ENCODE measurements at places on chromosomes 6 and 20.

- no peak for DNase-seq
Measured at GRCh38 chr6:13924949-13925881, at the start of gene RNF182. TSS of gene RNF182 (plus strand) at chr6:13924952. CDS start at chr6:13977120, 52,168 bp downstream.

- no peak for DNase-seq
Measured at GRCh38 chr6:156848533-156848932, 71.4 kb downstream of the ARID1B start.

- DNase-seq, result no peak
Measured at GRCh38 chr20:60271597-60271996, 313.4 kb downstream of the CDH26 start.

DNA sequence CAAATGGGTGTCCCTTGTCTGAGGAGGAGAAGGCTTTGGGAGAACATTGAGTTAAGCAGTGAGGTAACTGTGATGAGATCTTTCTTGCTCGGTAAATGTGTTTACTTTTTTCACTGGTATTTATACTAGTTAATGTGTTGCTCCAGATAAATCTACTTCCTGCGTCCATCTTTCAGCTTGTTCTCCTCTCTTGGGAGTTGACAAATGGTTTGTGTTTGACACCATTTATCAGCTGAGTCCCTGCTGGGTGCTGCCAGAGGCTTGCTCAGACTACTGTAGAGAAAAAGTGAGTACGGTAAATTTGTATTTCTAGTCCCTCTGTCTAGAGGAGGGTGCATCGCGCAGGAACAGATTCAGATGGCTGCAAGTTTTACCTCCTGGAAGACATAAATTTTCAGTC is 8.3 kb upstream of the PRDM1 start:
- no peak for DNase-seq

GRCh38 chr6:119129968-119130484 is 51.6 kb upstream of the FAM184A start:
- DNase-seq, result no peak

- peak; percentile 5 for DNase-seq
Measured at GRCh38 chr20:5621305-5621704, 128.9 kb upstream of the SHLD1 start.

DNA sequence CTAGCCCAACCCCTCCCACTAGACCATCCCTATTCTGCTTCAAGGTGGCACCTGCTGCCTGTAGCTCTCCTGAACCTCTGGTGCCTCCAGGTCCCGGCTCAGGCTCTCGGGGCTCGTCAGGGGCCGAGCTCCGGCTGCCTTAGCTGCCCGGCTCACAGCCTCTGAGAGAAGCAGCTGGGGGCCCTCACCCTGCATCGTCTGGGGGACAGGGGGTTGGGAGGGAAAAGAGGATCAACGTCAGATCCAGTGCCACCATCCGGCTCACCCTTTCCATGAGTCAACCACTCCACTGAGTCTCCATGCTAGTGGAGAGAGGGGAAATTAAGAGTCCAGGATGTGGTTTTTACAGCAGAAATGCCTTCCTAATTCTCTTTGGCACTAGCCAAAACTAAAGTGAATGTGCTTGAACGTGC is 13.0 kb downstream of the BAG6 start:
- no peak for DNase-seq

DNA sequence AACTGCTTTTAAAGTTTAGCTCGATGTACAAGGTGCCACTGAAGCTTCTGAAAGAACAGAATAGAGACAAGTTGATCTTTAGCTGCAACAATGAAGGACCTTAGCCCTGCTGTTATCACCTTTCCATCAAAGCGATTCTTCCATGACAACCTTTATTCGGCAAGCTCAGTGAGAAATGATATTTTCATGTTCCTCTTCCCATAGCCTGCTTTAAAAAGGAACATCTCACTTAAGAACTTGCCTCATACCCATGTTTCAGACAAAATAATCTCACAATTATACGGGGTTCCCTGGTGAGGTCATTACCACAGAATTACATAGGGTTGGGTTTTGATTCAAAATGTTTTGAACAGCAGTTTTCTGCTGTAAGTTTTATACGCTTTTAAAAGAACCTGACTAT is 264.2 kb downstream of the THBS2 start:
- no peak for DNase-seq

GRCh38 chr6:146957181-146958093 is 246.8 kb upstream of the STXBP5 start:
- DNase-seq, result peak; percentile 35

- no peak for DNase-seq
Measured at GRCh38 chr6:20366082-20366830, 35.4 kb upstream of the E2F3 start.

DNA sequence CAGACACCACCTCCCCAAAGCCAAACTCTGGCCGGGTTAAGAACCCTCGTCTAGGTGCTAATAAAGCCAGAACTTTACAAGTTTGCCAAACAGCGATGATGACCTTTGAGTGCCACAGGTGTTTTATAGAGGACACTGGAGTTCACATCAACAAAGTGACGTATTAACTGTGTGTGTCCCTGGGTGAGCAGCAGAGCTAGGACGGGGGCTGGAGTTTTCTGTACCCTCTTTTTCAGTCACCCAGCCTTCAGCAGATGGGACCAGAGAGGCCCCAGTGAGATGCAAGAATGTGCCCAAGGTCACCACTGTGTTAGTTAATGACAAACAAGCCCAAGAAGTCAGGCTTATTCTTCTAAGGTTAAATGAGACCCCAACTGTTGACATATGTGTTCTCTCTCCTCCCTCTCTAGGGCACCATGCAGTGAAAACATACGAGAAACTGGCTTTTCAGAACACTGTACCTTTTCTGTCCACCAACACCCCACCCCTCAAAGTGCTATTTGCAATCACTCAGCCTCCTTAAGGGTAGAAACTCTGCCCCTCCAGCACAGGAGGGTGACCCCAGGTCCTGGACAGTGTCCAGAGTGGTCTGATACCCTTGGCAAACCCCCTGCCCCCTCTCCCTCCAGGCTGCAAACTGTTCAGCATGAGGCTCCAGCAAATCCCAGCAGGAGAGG is 5.2 kb downstream of the SDC4 start:
- no peak for DNase-seq

- DNase-seq, result no peak
Measured at GRCh38 chr6:160461641-160462040, 113.5 kb downstream of the SLC22A3 start.

GRCh38 chr6:22236626-22237414 is 60.0 kb downstream of the PRL start:
- DNase-seq, result no peak

DNA sequence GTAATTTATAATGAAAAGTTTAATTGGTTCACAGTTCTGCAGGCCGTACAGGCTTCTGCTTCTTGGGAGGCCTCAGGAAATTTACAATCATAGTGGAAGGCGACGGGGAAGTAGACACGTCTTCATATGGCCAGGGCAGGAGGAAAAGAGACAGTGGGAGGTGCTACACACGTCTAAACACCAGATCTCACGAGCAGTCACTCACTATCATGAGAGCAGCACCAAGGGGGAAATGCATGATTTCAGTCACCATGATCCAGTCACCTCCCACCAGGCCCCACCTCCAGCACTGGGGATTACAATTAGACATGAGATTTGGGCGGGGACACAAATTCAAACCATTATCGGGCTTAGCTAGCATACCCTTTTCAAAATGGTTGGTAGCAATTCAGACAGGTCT is 41.2 kb downstream of the EIF2S2 start:
- DNase-seq, result no peak

- no peak for DNase-seq
Measured at GRCh38 chr20:57959589-57959988, 249.8 kb upstream of the PMEPA1 start.

GRCh38 chr6:85911067-85911466 is 268.4 kb upstream of the SYNCRIP start:
- DNase-seq, result no peak

- no peak for DNase-seq
Measured at GRCh38 chr6:17850281-17850680, 137.2 kb downstream of the KIF13A start.

DNA sequence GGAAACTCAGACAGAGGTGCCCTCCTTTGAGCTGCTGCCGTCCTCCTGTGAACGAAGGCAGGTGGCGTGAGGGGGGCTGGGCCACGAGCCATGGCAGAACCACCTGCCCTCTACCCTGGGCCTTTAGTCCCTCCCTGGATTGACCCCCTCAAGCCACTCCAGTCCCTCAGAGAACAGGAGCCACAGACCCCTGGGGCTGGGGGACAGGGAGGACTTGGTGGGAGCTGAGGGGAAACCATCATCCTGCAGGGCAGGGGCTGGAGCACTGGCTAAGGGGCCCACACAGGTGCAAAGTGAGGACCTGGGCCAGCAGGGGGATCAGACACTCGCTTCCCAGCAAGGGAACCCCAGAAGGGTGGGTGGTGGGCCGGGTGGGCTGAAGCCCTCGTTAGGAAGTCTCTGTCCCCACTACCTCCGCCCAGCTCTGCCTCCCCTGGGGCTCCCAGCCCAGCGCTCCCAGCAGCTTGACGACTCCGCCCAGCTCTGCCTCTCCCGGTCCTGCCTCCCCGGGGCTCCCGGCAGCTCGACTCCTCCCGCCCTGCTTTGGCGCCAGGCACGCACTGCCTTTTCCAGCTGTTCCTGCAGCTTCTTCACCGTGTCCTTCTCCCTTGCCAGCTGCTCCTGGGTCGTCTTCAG is 44.4 kb downstream of the DSTN start:
- no peak for DNase-seq

- no peak for DNase-seq
Measured at GRCh38 chr6:34746104-34746846, 11.0 kb upstream of the SNRPC start.

DNA sequence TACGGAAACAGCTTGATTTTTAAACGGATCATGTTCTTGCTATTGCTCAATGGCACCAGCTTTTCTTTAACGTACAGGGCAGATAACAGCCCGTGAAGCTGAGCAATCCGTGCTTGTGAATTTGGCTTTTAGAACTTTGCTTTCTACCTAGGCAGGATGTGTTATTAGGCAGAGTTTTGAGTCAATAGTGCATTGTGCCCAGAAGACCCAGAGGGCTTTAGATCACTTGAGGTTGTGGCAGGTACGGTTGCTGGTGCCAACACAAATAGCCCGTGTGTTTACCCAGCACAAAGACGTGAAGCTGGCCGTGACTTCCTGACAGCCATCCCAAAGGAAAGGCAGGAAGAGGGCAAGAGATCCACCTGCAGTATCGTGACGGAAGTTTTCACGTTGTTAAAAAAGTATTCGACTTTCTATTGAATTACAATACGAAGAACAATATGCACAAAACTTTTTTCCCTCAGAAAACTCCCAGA is 117.4 kb upstream of the FRMD1 start:
- DNase-seq, result no peak

GRCh38 chr6:2132416-2132815 is 113.0 kb downstream of the GMDS start:
- DNase-seq, result no peak

DNA sequence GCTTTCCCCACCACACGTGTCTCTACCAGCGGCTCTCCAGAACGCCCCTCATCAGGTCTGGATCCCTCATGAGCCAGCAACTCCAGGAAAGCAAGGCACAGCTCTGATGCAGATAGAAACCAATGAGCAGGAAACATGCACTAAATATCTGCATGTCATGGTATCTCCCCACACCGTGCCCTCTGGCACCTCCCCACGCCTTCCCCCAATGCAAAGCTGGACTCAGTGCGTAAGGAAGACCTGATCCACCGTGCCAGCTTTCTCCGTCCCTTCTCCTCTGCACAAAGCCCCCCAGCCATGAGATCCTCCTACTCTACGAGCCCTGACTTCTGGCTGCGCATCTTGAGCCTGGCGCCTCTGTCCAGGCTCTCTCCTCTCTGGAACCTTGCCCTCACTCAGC is 9.4 kb downstream of the PDE10A start:
- DNase-seq, result no peak

- DNase-seq, result no peak
Measured at GRCh38 chr6:43706788-43707187, 19.2 kb upstream of the MRPS18A start.

DNA sequence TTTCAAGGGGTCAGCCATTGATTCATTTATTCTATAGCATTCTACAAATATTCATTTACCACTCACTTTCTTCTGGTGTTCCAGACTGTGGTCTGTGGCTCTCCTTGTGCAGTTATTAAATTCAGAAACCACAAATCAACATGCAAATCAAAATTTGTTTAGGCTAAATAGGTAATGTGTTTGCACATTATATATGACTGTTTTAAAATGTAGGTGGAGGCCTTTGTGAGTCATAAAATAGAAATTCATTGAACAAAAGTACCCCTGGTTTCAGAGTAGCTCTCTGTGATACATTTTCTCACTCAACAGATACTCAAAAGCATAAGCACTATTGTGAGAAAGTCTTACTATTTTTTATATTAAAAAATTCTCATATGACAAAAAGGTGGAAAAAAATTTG is 385.5 kb upstream of the TSHZ2 start:
- no peak for DNase-seq

- no peak for DNase-seq
Measured at GRCh38 chr6:133986942-133987341, 33.9 kb downstream of the TBPL1 start.

DNA sequence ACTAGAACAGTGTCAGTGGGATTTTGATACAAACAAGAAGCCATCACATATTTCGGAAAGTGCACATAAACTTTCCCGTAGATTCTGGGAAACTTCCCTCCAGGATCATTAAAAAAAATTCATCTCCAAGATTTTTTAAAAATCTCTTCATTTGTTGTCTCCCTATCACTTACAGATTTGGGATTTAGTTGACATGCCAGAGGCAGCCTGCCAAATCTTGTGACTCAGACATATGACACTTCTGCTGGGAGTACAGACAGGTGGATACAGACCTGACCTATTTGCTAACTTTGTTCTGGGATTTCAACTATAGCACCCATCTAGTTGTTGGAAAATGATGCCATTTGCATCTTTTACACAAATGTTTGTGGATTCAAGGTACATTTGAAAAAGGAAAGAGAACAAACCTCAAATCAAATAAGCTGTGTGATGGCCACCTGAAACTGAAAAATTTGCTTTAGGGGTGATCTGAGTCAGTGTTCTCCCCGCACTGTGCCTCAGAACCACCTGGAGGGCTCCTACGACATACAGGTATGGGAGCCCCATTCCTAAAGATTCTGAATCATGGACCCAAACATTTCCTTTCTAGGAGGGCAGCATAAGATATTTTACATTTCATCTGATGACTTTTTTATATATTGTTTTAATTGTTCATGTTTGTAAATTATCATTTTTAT is 21.9 kb upstream of the CD2AP start:
- DNase-seq, result no peak

DNA sequence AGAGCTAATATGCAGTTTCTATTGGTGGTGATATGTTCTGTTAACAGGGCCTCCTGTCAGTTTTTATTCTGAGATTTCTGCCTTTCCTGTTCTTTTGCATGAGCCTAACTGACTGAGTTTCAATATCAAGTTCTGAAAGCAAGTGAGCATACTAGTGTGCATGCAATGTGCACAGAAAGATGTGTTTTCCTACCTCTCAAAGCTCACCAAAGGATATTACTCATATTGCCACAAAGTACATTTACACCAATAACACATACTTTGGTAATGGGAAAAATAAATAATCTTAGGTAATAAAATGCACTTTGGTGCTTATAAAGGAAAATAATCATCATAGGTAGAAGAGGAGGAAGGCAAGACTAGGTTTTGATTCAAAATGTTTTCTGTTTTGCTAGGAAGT is 195.0 kb downstream of the KHDC1L start:
- no peak for DNase-seq

All from C1 segment of cervical spinal cord (tissue), 14 donors.